ENCODE measurements at places on chromosomes 4 and X.
A peak's percentile ranks its signal among the peaks of the same experiment; 100 is the strongest.

DNA sequence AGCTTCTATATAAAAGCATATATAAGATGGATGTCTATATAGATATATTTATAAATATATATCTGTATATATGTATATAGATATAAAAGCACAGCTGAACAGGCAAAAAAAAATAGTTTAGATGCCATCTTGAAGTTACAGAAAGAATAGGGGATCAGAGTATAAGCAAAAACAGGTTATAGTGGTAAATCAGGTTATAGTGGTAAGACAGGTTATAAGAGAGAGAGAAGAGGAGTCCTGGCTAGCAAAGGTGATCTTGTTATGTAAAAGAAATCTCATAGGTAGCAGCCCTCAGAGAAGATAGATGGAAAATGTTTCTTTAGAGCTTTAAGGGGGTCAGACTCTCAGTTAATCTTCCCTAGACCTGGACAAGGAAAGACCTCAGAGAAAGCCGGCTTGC lies 1263.1 kb downstream of the PCDH7 start:
- no peak for DNase-seq

- no peak for DNase-seq
Observed at GRCh38 chrX:41516999-41517765, 70.0 kb downstream of the NYX start.

DNA sequence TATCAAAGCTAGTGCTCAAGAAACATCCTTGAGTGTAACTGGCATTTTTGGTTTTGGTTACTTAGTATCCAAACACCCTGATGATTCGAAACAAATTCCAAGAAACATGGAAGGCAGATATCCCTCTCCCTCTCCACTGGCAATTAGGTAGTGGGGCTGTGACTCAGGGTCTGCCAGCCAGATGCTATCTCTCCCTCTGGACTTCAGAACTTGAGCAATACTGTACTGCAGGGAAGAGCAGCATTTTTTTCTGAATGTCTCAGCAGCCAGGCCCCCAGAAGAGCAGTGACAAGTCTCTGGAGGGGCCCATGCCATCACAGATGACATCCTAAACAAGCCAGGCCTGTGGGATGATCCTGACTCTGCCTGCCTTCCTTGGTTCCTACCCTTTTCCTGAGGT lies 37.3 kb upstream of the BCORL1 start:
- DNase-seq, result peak; percentile 14

- DNase-seq, result peak; percentile 25
Observed at GRCh38 chr4:172514801-172515200, 653.8 kb upstream of the GALNT7 start.

DNA sequence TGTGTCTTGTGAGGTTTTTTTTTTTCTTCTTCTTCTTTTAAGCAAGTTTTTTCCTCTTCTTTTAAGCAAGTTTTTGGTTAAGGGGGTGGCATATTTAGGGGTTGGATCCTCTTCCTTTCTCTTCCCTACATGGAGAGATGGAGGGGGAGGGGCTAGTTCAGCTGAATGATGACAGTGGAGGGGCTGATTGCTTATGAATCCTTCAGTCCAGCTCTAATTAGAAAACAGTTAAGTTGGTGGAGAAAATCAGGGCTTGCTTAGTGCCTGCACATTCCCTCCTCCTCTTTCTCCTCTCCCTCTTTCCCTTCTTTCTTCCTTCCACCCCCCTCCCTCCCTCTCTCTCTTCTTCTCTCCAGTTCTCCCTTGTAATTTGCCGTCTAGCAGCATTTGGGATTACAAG lies 4.4 kb upstream of the HAND2 start:
- no peak for DNase-seq

DNA sequence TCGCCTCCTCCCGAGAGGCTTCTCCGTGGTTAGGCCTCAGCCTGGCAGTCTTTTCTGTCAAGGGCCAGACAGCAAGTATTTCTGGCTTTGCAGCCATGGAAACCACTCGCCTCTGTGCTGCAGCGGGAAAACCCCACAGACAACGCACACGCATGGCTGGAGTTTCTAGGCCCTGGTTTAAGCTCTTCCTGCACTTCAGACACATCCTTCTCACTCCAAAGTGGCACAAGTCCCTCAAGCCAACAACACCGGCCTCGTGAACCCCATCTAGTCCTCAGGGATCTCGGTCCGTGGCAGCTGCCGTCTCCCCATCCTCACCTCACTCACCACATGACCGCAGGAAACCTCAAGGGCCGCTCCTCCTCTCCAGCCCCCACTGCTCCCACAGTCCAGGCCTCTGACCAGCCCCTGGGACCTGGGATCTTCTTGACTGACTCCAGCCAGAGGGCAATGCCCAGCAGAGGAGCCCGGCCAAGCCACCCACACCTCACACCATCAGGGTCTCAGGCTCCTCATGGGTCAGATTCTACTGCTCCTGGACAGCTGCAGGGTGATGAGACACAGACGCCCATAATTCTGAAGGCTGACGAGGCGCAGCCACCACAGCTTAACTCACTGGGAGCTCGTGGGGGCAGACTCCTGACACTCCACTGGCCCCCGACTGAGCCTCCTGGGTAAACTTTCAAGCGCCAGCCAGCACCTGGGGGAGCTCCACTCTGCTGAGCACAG lies 21.7 kb downstream of the LETM1 start:
- DNase-seq, result no peak

DNA sequence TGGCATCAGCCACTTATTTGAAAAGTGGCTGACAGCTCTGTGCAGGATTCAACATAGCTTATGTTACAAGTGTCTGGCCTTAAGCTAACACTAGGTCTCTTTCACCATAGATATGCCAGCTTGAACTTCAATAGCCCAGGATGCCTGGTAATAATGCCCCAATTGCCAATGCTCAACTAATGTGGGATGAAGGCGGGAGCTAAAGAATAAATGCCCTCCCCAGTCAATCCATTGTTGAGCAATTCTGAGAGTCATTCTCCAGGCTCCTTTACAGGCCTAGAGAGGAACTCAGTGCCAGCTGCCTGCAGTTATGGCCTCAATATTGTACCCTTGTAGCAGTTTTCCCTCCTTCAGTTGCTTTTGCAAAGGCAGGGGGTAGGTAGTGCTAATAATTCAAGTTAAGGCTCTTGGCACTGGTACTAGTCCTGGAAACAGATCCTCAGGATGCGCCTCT lies 460.2 kb downstream of the GABRG1 start:
- DNase-seq, result no peak

DNA sequence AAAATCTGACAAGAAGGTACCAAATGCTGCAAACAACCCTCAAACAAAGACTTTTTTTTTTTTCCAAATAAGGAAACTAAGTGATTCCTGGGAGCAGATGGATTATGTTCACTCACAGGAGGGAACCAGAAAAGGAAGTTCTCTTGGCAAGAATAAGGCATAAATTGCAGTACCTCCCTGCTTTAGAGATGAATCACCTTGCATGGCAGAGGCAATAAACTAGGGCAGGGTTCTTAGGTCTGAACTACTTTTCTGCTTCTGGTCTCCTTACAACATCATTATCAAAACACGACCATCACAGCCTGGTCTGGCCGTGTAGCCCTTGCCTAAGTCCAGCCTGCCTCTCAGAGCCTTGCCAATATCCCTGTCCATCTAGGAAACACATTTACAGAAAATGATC lies 6.3 kb downstream of the TMEM31 start:
- DNase-seq, result peak; percentile 88

DNA sequence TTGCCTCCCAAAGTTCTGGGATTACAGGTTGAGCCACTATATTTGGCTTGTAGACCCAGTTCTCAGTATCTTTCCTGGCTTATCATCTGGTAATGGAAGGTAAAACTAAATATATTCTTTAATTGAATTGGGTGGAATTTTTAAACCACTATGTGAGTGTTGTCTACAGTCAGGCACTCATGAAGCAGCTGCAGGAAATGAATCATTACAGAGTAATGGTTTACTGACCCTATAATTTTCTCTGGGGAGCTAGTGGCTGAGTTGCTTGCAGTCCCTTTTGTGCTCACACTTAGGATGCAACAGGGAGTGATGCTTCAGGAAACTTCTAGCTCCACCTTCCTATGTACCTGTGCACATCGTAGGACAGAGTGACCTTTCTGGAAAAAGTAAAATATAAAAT lies 4.1 kb upstream of the UGT2B7 start:
- peak; percentile 56 for DNase-seq

DNA sequence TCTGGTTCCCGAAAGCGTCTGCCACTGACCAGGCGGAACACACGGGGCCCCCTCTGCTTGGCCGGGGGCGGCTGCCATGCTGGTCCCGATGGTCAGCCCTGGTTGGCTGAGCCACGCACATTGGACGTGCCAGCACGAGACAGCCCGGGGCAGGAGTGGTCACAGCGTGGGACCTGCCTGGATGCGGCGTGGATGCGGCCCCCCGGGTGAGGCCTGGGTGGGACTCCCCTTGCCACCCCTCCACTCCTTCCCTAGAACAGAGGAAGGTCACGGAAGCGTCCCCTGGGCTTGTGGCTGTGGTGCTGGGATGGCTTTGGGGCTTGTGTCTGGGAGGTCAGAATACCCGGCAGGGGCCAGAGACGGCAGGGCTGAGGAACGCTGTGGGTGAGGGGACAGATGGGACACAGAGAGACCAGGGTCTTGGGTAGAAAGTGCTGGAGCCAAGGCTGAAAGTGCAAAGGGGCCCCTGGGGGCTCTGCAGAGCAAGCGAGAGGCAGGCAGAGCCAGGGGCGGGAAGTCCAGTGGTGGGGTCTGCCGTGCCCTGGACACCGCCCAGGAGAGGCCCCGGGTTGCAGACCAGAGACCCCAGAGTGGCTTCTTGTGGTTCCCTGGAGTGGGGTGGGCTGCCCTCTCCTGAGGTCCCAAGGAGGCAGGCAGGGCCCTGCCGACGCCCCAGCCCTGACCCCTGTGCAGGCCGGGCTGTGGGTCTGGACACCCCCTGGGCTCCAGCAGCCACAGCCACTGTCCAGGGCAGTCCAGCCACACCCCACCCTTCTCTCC lies 8.6 kb upstream of the CPLX1 start:
- no peak for DNase-seq

DNA sequence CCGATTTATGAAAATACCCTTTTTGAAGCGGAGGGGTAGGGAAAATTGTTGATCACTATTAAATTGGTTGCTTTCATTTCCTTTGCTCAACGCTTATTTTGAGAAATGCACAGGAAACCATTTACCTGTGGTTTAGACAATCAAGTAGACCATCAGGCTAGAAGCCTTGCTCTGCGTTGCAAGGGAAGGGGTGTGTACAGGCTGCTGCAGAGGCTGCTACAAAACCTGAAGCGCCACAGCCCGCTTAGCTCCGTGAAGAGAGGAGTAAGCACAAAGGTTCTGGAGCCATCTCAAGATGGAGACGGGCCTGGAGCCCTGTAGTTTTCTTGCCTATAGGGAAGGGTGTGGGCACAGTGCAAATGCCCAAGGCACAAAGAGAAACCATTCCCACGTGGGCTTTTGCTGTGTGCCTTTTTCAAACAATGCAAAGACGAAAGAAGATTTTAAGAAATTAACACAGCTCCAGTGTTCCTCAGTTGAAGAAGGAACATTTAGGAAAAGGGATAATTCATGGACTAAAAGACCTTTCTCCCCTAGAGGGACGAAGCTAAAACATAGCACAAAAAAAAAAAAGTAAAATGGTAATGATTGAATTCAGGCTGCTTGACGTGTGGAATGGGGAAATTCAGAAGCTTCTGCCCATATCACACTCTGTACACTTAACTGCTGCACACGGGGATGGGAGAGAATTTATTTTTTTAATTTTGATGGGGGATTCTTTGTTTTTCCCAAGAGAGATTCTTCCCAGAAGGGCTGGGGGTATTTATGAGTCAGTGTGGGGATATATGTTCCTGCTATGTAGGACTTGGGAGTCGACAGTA lies 3.5 kb downstream of the TMSB4X start:
- DNase-seq, result peak; percentile 91

DNA sequence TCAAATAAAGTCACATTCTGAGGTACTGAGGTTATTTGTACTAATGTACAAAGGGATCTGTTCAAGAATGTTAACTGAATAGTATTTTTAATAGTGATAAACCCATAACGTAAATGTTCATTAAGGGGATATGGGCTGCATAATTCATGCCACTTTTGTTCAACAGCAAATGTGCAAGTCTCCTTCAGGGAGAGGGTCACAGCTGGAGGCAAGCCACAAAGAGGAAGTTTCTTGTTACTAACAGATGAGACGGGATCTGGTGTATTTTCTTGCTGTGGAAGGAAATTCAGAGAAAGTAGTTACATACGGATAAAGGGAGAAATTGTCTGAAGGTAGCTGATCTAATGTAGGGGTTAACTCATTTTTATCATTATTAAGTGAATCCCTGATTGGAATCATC lies 10.0 kb downstream of the ZFP42 start:
- no peak for DNase-seq

DNA sequence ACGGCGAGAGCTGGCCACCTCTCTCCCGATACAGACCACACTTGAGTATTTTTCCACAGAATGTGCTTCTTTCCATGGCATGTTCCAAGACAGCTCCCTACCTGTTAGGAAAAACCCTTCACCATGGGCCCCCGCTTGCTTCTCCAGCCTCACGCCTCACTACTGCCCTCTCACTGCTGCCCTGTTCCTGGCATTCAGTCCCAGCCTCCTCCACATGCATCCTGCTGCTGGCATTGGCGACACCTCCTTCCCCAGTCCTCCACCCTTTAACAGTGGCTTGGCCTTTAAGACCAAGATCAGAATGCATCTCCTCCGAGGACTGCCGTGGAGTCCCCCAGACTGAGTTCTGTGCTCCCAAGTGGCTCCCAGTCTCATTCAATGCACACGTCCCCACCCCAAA lies 10.7 kb downstream of the PNMA6F start:
- DNase-seq, result no peak

GRCh38 chrX:30504309-30504708 lies 73.3 kb downstream of the TASL start:
- DNase-seq, result peak; percentile 35

DNA sequence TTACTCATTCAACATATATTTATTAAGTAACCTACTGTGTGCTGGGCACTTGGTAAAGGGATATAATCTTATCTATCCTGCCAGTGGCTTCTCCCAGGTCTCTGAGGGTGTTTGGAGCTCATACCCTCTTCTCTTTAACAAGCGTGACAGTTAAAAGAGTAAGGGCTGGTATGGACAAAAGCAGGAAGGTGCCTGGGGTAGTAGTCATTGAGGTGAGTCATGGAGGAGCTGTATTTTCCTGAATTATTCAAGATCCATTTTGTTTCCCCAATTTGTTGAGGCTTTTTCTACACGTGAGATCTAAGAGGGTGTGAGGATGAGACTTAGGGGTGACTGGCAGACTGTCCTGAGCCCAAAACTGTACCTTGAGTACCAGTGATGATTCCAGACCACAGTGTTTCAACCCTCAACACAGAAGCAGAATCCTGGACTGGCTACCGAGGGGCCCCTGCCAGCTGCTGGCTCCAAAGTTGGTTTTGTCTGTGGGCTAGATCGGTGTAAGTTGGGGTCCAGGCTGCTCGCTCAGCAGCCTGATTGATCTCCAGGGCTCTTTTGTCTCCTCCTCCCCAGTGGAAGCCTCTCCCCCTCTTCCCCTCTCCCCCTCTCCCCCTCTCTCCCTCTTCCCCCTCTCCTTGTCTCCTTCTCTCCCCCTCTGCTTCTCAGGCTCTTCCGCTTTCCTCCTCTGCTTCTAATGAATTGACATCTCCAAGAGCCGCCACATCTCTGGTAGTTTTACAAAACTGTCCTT lies at the start of gene DRP2:
DRP2 (plus strand) TSS at position 671 of the 748 bp plus-strand sequence. CDS start 11,862 bp downstream, outside the sequence.
- DNase-seq, result peak; percentile 39

GRCh38 chr4:114417214-114417613 lies 181.4 kb upstream of the UGT8 start:
- DNase-seq, result no peak
